T-helper 9 cell (primary cell): ENCODE measurements at places on chromosomes 2 and 18.

DNA sequence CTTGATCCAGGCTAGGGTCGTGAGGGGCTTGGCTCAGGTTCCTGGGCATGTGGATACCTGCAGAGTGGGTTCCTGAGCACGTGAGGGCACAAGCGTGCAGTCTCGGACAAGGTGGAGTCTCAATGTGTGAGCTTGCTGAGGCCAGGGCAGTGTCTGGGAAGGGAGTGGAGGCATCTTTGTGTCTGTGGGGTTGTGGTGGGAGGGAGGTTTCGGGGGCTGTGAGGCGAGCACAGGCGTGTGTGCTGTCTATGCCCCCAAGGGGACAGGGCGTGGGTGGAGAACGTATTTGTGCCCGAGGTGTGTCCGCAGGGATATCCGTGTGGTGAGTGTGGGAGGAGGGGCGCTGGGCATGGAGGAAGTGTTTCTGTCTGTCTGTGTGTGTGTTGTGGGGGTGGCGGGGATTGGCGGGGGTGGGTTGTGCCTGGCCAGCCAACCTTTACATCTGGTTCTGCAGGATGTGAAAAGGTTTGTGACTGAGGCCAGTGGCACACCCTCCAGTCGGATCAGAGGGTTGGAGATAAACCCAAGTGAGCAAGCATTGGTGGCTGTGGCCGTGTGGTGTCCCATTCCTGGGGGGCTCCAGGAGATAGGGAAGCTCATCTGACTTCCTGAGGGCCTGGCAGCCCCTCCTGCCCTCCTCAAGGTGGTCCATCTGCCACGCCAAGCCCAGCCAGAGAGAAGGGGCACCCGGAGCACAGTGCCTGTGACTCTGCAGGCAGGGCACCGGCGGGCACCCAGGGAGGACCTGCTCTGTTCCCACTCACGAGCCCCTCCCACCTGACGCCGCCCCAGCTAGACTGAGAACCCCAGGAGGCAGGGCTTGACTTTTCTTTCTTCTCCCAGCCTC, 57.1 kb downstream of the ZFP36L2 start:
- DNase-seq = no peak

DNA sequence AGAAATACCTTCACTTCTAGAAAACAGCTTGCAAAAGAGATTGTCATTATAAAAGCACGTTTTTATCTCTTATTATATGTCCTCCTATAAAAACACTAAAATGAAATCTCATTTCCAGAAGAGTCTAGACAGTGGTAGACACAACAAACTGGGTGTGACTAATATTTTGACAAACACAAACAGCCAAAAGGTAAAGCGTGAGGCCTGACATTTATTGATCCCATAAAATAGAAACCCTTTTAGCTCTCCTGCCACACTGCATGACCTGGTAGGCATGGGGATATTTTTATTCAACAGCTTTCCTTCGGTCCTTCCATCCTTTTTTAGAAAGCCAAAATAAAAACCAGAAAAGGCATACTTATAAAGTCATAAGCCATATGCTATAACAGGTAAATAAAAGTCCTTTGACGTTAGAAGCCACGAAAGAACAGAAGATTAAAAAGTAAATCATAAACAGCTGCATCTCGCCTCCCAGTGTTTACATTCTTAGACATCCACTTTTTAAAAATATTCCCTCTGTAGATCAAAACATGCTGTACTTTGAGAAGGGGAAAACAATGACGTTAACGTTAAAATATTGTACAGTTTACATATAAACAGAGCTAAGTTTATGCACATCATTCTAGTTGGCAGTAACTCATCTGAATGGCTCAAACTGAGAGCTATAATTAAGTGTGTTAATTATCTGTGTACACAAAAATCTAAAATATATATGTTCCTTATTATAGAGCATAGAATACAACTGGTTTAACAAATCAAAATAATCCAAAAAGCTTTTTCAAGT, 44.6 kb downstream of the IRS1 start:
- DNase-seq = no peak

DNA sequence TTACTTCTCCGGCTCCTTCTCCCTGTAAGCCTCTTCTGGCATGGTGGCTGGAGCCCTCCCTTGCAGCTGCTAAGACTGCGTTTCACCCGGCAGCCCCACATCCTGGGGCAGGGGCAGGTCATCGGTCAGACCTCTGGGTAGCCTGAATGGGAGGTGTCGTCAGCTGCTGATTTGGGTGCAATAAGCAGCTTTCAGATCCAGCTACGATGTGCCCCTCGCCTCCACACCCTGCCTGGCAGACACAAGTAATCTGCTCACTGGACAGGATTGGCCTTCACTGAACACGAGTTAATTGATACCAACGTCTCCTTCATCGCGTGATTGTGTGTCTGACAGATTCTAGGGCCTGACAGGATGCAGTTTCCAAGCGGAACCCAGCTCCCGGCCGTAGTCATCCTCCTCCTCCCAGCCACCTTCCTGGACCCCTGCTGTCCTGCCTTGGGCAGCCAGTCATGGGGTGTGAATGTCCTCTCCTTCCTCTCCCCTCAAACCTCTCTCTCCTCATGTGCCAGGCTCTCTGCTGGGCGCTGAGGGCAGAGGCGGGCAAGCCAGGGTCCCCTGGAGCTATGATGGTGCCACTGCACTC, 18.9 kb upstream of the PDIA6 start:
- no peak for DNase-seq

GRCh38 chr2:161681046-161681445, 56.8 kb downstream of the SLC4A10 start:
- no peak for DNase-seq

DNA sequence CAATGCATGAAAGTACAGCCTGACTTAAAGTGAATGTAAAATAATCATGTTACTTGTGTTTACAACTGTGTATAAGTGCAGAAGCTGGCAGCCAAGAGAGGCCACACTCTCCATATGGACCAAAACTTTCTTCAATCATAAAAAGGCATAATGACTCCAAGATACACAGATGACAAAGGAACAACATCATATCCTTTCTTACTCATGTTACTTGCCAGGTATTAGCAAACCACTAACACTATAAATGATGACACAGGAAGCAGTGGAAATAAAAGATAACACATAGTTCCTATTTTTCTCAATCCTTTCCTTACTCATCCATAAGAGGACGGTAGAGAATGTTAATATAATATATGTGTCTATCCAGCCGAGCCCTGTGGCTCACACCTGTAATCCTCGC, 400.0 kb upstream of the CDH2 start:
- no peak for DNase-seq

- DNase-seq = no peak
Measured at GRCh38 chr18:9434122-9434701, 41.1 kb upstream of the RALBP1 start.

DNA sequence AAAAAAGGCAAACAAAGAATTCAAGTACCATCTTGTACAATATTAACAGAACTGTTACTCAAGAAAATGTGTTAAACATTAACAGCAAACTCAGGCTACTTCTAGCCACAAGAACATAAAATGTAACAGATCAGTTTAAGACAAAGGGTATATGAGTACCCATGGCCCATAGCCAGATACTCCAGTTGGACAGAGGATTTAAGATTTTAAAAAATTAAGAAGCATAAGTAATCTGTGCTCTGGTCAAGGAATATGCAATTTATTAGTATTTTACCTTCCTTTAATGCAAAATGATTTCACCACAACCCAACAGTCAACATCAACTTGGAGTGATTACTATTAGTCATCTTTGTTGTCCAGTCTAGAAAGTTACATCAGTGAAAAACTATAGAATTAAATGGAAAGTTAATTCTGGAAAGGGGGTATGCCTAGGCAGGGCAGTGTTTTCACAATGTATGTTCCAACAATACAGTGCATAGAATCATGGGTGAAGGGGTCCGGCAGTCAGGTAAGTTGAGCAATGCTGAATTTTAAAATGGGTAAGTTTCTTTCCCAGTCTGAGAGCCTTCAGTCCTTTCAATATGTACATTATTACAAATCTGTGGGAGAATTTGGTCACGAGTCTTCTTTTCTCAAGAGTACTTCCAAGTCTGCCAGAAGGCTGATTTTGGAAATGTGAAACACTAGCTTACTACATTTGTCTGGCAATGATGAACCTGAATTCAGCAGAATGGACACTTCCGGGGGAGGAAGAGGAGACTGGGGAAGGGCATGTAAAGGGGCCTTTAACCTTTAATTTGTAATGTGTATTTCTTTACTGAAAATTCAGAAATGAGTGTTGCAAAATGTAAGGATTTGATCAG, 34.5 kb downstream of the SFT2D3 start:
- no peak for DNase-seq

- no peak for DNase-seq
Measured at GRCh38 chr2:183269956-183270355, 145.7 kb downstream of the NUP35 start.

DNA sequence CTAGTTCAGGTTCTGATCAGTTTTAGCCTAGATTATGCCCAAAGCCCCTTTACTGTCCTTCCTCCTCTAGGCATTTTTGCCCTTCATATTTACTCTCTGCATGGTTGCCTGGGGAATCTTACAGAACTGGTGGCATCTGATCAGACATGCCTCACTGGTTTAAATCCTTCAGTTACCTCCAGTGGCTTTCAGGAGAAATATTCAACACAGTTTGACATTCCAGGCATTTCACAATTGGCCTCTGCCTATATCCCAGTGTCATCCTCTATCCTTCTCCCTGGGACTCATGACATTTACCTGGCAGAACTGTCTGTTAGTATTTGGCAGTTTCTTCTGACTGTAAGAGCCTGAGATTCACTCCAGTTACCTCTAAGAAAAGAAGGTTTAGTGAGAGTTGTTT, 152.9 kb upstream of the MEIS1 start:
- DNase-seq = no peak

GRCh38 chr2:38806015-38806732, 28.2 kb downstream of the GEMIN6 start:
- DNase-seq = no peak

DNA sequence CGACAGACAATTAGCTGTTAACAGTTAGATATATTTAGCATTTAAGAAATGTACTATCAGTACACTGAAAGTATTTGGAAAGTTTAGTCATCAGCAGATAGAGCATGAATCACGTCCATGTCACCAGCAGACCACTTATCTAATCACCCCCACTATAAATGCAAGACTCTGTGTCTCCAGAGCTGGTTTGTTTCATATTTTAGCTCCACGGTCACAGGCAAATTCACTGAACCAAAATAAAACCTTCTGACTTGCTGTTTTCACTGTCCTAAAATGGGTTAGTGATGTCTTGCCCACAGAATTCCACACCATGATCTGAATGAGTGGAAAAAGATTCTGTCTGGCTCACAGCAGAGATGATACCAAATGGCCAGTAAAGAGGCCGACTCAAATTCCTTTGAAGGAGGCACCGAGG, 64.9 kb downstream of the CDH2 start:
- no peak for DNase-seq

GRCh38 chr2:238974501-238975166, 126.7 kb downstream of the TWIST2 start:
- DNase-seq = no peak
